ENCODE measurements at places on chromosomes 2 and 18.

DNA sequence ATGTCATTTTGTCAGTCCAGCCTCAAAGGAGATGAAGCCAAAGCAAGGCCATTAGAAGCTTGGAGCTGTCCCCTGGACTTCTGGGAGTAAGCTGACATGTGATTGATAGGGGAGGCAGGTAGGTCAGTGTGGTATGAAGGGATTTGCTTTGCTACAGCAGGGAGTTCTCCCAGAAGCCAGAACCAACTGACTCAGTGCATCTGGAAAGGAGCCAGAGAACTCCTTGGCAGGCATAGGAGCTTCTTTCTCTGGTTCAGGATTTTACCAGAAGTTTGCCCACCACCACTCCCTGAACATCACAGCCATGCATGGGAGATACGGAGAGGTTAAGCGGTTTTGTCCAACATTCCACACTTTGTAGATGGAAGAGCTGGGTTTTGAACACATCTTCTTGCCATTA lies 24.5 kb upstream of the KCNE4 start:
- no peak for DNase-seq

DNA sequence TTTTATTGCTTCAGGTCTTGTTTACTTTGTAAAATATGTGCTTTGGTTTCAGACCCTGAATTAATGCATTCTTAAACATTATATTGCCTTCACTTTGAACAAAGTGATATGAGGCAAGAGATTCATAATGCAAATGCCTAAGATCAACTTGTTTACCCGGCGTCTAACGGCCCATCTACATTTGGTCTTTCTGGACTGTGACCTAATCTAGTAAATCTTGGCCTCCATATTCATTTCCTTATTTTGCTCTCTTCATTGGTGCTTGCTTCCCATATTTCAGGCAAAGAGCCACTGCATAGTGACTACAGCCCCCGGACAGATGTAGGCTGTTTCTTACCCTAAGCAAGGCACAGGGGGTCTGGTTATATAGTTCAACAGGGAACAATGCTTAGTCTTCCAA lies 53.0 kb upstream of the SLC39A10 start:
- DNase-seq = no peak

DNA sequence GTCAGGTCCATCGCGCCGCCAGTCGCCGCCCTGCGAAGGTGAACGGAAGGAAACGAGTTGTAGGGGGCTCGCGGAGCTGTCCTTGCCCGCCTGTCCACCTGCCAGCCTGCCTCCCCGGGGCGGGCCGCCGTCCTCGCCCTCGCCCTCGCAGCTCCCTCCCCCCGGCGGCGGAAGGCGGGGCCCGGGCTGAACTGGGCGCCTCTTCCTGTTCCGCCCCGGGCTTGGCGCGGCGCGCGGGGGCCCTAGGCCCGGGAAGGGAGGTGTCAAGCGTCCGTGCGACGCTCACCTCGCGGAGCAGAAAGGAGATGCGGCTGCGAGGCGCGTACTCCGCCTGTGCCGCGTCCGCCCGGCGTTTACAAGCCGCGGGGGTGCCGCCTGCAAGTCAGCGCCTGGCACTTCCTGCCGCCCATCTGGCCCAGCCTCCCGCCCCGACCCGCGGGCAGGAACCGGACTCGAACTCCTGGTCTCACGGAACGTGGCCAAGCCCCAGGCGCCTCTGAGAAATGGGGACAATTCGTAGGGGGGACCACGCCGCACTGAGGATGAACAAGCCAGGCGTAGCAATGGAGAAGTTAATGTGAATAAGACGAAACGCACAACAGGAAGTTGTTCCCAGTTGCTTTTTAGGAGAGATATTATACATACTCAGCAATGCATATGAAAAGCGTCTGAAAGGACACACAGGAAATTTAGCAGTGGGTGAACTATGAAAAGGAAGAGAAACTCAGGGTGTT lies at the start of gene CNPPD1:
Gene CNPPD1 (minus strand): TSS at position 108 of the 734 bp plus-strand sequence. CDS start 97 bp downstream, at position 11.
- DNase-seq = peak; percentile 77

DNA sequence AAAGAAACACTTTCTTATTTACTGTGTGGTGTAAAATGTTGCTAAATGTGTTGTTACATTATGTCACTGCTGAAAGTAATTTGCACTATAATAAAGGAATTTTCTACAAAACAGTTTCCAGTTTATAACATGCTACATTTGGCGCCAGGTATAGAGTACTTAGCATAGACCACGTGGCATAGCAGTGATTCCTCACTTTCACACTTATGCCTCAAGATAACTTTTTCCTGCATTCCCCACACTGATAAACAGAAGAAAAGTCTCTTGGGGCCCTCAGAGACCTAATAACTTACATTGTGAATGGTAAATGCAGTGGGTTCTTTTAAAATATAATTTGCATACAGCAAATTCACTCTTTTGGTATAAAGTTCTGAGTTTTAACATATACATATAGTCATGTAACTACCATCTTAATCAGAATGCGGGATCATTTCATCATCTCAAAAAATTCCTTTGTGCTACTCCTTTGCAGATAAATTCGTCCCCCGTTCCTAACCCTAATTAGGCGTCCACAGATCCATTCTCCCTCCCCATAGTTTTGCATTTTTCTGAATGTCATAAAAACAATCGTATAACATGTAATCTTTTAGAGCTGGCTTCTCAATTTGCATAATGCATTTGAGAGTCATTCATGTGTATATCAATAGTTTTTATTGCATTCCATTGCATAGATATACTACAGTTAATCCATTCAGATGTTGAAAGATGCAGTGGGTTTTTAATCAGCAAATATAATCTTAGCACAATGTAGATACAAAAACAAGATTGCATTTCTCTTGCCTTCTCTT lies 7.5 kb downstream of the LGALSL start:
- no peak for DNase-seq

GRCh38 chr18:68984342-68984741 lies 186.5 kb downstream of the CCDC102B start:
- no peak for DNase-seq

DNA sequence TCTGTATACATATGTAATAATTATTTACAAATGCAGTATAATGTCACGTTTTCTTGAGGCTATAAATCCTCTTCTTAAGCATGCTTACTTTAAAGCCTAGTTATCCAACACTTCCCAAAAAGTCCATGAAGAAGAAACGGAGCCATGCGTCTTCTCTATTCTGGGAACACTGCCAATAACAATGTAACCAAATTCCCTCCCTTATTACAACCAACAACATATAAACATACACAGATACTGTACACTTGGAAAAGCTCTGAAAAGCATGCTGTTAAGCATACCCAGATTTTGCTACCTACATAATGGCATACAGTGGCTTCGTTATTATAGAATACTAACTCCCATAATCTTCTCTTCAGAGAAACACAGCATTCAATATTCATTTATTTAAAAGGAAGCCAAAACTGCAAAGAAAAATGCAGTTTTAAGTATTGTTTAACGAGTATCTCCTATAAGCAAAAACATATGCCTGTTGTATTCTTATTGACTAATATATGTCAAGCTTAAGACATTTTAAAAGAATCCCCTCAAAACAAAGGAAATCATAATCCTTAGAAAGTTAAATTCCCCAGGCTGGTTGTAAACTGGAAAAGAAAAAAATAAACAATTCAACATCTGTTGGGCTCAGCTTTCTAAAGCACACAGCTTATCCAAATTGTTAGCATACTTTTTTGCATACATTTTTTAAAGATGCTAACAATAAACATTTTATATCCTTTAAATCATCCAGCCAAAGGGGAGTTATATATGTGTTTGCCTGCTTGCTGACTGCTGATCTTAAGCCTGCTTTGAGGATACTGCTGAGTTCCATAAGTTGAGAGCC lies 83.4 kb downstream of the SLC25A12 start:
- DNase-seq = no peak

- DNase-seq = no peak
Measured at GRCh38 chr2:36859366-36859792, 107.0 kb downstream of the STRN start.

DNA sequence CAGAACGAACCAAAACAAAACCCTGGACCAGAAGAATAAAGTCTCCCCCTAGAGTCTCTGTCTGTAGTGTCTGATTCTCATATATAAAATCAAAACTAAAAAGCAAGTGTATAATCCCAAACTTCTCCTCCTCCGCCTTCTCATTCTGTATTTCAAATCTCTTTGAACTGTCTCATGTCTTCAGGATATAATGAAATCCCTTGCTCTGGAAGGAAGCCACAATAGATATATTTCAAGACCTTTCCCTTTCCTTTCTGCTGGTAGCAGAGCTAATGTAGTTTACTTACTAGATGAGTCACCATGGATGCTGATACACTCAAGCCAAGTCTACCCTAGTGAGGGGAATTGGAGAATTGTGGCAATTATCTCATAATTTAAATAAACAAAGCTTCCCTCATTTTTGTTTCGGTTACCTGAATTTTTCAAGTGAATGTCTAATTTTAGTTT lies 33.5 kb upstream of the CCDC93 start:
- DNase-seq = no peak

- no peak for DNase-seq
Measured at GRCh38 chr18:78660311-78660710, 319.3 kb upstream of the SALL3 start.

GRCh38 chr2:16247326-16248122 lies 307.2 kb downstream of the MYCN start:
- DNase-seq = no peak

DNA sequence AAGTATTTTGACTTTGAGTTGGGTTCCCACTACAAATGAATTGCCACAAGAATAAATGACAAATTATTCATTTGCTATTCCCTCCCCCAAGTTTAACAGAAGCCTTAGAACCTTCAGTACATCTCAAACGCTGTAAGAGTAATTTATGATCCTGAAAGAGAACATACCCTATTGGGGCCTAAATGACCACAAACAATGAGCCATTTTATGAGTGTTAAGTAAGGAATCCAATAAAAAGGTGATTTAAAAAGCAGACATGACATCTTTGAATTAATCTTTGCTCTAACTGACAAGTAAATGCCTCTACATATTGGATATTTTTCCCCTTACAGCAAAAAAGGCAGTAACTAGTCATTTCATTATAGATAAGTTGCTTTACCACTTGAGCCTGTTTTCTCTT lies 136.9 kb downstream of the NRXN1 start:
- no peak for DNase-seq

- no peak for DNase-seq
Measured at GRCh38 chr2:231161877-231162329, 36.5 kb upstream of the ARMC9 start.

DNA sequence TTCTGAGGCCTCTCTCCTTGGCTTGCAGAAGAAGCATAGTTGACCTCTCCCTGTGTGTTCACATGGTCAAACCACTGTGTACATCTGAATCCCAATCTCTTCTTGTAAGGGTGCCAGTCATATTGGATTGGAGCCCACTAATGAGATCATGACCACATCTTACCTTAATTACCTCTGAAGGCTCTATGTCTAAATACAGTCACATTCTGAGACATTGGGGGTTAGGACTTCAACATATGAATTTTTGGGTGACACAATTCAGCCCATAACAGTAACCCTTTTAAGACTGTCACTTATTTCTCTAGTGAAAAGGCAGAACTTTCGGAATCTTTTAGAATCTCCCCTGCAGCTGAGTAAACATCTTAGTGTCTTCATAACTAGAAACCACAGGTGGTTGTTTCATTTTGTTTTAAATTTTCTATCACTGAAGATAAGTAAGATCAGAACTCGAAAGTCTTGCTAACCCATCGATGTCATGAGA lies 33.3 kb downstream of the BMP10 start:
- no peak for DNase-seq

- peak; percentile 45 for DNase-seq
Measured at GRCh38 chr18:23498877-23499276, 4.4 kb upstream of the RMC1 start.

GRCh38 chr2:231183851-231184250 lies 14.6 kb upstream of the ARMC9 start:
- DNase-seq = no peak

- DNase-seq = no peak
Measured at GRCh38 chr18:10563886-10564285, 38.1 kb downstream of the NAPG start.

GRCh38 chr2:17373041-17373440 lies 145.2 kb downstream of the RAD51AP2 start:
- no peak for DNase-seq

DNA sequence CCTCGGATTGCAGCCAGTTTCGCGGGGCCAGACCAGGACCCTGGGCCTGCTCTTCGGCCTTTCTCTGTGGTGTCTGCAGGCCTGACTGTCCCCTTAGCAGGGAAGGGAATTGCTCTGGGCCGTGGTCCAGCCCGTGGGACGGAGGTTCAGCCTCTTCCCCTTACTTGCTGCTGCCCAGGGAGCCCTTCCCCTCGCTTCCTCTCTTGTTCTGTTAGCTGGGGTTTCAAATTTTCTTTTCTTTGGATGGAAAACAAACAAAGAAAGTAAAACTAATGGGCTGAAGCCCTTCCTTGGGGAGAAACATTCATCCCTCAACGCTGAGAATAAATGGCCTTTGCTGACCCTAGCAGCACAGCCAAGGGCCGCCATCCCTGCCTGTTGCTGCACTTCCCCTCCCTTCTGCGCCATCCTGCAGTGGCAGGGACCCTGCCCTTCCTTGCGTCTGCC lies 52.4 kb downstream of the ASAP2 start:
- no peak for DNase-seq
